CD4-positive, alpha-beta T cell (primary cell): ENCODE measurements at places on chromosomes 3 and 15.

- DNase-seq: no peak
These were observed 2.0 kb upstream of the MCF2L2 start for GRCh38 chr3:183430325-183430957.

GRCh38 chr15:71011503-71012155, 103.6 kb upstream of the THSD4 start:
- no peak for DNase-seq

- DNase-seq: no peak
These were observed 9.2 kb downstream of the NEIL1 start for GRCh38 chr15:75356006-75356405.

- no peak for DNase-seq
These were observed 225.2 kb upstream of the TPRG1 start for GRCh38 chr3:188946351-188947240.

DNA sequence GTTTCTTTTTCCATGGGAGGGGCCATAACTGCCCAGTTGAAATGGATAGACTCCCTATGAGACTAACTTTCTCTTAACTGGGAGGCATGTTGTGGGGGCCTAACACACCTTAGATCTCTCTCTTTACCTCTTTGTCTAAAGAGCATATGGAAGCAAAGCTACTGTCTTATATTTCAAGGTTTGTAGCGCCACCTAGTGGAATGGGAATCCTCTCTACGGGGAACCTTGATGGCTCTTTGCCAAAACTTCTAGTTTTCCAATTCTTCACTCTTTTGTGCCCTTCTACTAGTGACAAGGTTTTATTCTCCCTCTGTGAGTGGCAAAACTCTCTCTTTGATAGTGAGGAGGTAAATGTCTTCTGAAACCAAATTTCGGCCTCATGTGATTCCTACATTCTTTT, 1030.4 kb upstream of the CADM2 start:
- DNase-seq: no peak

DNA sequence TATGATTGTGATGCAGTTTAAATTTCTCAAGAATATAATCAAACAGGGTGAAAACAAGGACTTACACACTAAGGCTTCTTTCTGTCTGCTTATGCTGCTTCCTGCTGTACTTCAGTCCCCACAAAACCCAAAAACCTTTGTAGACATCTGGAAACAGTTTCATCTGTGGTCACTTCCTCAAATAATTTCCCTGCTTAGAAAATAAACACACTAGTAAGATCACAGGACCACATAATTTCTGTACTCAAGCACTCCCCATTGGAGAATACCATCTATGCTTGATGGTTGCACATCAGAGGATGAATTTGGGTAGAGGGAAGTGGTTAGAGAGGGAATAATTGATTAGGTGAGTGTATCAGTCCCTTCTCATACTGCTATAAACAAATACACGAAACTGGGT, 266.2 kb downstream of the LSAMP start:
- DNase-seq: no peak

DNA sequence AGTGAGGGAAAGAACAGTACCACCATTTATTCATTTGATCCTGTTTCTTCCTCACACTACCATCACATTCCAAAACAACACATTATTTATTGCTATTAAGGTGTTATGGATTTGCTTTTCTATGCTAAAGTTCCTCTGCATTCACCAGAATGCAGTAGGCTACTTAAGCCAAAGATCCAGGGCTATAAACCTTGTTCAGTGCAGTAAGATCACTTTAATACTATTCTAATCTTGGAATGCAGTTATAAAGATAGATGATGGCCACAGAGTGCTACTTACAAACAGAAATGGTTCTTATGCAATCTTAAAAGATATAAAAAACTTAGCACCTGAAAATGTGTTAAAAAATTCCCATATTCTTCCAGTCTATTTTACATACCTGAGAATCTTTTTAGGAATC, 107.5 kb upstream of the TSPAN3 start:
- DNase-seq: no peak

DNA sequence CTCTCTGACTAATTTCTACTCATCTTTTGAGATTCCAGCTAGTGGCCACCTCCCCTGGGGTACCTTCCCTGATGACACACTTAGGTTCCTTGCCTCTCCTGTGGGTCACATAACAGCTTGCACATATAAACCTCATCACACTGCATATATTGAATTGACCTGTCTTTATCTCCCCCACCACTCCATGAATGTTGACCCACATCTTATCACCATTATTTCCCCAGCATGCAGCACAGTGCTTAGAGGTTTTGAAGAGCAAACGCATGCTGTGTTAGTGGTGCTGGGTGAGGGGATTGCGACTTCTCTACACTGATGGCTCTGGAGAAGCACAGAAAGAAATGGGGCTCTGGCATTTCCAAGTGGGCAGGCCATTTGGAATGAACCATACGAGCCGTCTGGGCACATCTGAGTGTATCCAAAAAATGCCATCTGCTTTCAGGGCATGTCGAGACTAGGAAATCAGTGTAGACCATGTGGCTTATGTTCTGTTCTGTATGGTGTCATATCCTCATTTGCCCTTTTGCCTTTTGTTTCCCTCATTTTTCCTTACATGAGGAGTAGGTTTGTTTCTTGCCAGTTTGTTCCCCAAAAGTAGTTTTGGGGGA, 333.2 kb upstream of the TRIM42 start:
- no peak for DNase-seq

GRCh38 chr3:14852058-14852594, 33.4 kb downstream of the FGD5 start:
- DNase-seq: no peak

DNA sequence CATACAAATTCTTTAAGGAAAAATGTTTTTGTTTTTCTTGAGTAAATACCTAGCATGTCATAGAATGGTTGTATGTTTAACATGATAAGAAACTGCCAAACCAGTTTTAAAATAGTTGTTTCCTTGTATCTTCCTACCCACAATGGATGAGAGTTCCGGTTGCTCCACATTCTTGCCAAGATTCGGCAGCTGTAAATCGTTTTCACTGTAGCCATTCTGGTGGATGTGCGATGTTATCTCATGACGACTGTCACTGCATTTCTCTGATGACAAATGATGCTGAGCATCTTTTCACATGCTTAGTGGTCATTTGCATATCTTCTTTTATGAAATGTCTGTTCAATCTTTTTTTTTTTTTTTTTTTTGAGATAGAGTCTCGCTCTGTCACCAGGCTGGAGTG, 36.6 kb upstream of the SH3GL3 start:
- DNase-seq: no peak

DNA sequence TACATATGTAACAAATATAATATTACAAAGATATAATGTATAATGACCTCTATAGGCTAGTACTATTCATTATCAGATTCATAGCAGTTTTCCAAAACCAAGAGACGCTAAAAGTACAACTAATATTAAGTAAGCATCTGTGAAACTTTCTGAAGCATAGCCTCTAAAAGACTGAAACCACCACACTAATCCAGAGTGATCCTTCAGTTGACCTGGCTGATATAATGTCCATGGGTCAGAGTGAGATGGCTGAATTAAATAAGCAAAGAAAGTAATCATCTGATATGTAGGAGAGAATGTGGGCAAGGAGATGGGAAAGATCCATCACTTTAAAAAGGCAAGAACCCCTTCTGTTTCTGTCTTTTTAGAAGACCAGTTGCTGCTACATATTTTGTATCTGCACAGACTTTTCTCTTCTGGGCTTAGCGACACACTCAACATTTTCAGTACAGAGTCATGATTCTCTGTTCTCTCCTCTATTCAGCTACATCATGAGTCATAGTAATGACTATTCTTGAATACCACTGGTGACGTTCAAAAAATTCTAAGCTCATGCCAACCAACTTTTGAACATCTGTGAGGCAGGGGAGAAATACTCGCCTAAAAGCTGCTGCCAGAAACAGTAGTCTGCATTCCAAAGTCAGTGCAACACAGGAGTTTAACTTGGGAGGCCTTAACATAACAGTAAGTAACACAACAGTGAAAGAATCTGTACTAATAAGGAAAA, 149.6 kb downstream of the MAGI1 start:
- DNase-seq: no peak

DNA sequence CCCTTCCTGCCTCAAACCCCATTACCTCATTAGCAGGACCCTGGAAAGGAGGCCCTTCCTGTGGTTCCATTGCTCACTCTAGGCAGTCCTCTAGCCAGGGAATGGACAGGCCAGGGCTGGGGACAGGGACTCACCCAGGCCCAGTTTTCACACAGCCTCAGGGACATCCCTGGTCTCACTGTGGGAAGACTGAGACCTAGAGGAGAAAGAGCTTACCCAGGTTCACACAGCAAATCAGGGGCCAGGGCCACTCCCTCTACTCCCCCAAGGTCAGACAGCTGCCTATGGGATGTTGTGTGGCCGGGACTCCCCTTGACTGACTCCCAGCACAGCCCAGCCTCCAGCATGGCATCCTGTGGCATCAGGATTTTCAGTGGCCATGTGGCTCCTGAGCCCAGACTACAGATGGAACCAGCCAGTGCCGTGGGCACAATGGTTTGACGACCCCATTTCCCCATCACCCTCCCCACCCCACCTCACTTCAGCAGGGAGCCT, 49.3 kb downstream of the ADAMTS7 start:
- DNase-seq: no peak

- DNase-seq: no peak
These were observed 960 bp downstream of the GCSAM start for GRCh38 chr3:112132088-112132487.

- peak; percentile 44 for DNase-seq
These were observed 28.4 kb upstream of the SMAD6 start for GRCh38 chr15:66673410-66674322.

- DNase-seq: peak; percentile 74
These were observed 101.4 kb downstream of the FNDC3B start for GRCh38 chr3:172140499-172141391.
